GM10248 (cell line): ENCODE measurements at places on chromosomes 2 and 18.

DNA sequence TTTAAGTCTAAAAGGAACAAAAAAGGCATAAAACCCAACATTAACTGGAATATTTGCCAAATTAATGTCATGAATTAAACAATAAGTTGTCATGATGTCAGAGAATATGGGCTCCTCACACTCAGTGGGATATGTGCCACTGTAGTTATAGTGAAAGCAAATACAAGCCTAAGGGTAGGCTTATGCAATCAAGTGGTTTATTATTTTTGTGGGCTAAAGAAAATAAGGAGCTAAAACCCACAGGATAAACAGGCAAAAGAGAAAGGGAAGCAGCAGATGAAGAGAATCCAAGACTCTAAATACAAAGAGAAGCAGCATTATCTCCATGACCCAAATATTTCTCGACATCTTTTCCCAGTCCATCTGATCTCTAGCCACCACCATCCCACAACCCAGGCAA lies 17.5 kb downstream of the YWHAQ start:
- no peak for DNase-seq

DNA sequence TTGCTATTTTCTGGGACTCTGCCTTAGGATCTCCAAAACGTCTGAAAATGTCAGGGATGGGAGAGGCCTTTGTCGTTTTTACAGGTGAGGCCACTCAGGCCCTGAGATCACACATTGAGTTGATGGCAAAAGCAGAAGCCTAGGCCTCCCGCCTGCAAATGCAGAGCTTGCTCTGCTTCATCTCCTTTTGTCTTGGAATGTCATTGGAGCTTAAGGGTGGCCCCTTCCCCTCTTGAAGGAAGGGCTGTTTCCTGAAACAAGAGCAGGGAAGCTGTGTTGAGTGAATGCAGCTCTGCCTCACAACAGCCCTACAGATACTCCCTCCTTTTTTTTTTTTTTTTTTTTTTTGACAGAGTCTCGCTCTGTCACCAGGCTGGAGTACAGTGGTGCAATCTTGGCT lies 123.5 kb downstream of the GLI2 start:
- DNase-seq = no peak

GRCh38 chr2:218015586-218016521 lies 13.1 kb upstream of the TNS1 start:
- DNase-seq = no peak

GRCh38 chr2:57156231-57156924 lies 890.2 kb upstream of the VRK2 start:
- no peak for DNase-seq

GRCh38 chr2:191748059-191748461 lies 70.1 kb downstream of the NABP1 start:
- no peak for DNase-seq

DNA sequence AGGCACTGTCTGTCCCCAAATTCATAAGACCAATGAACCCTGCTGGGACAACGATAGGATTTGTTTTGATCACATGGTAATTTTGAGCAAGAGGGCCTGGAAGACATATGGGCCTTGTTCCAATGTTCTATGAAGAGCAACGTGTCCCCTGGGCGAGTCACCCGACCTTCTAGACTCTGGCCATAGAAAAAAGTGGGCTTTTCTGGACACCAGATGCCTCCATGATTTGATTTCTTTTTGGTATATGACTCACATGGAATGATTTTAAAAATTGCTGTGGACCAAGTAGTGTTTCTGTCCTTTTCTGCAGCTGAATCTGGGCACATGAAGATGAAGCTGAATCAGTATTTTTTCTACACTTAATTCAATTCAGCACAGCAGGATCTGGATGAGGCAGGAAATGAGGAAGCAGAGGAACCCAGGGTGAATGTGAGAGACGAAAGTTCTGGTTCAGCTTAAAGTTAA lies 104.9 kb downstream of the CDC42EP3 start:
- DNase-seq = no peak

DNA sequence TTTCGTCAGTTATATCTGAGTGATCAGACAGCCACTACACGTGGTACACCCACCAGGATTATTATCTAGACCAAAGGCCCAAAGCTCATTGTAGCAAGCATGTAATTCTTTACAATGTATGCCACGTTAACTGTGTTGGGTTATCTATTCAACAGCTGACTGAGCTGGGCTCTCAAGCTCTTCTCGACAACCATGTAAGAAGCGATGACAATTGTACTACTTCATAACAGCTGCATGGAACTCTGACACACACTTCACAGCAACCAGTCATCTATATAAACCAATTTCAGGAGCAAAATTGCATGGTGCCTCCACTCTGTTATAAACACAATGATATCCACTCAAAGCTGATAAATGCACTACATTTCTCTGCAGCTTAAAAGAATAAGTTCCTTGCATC lies 701.8 kb downstream of the NR4A2 start:
- DNase-seq = no peak

- no peak for DNase-seq
Measured at GRCh38 chr18:69789794-69790193, 157.9 kb downstream of the CD226 start.

DNA sequence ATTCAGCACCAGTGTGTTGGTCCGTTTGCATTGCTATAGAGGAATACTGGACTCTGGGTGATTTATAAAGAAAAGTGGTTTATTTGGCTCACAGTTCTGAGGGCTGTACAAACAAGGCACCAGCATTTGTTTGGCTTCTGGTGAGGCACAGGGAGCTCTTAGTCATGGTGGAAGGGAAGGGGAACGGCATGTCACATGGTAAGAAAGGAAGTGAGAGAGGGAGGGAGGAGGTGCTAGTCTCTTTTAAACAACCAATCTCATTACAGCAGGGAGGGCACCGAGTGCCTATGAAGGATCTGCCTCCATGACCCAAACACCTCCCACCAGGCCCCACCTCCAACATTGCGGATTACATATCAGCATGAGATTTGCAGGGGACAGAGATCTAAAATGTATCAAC lies 143.9 kb upstream of the DLX2 start:
- DNase-seq = no peak

DNA sequence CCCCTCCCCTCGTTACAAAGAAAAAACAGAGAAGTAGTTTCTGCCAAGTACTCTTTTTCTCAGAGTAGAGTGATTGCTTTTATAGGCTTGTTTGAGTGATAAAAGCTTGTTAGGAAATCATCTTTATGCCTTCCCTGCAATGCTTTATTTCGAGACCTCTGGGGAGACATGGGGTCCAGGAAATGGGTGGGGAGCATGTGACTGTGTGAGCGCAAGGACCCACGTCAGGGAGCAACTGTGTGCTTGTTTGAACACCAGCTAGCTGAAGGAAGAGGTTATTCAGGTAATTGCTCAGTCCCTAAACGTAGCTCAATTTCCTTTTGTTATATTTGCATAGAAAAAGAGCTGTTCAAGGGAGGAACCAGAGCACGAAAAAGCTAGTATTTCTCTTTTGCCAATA lies 187.3 kb downstream of the FAM210A start:
- no peak for DNase-seq

DNA sequence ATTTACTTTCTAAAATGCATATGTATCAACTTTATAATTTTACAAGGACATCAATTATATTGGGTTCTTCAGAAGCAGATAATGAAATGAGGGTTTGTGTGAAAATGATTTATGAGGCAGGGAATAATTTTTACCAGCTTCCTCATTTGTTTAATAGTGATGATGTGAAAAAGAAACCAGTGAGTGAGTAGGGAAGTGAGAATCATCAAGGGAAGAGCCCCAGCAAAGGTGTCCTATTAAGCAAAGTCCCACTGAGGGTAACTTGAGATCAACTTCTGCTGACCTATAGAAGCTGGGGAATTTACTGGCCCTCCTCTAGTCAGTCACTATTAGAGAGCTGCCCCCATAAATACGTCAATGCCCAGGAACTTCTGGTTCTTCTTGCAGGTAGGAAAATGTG lies 266.8 kb upstream of the LYPD1 start:
- peak; percentile 28 for DNase-seq
